ENCODE measurements at places on chromosomes 7 and 10.

DNA sequence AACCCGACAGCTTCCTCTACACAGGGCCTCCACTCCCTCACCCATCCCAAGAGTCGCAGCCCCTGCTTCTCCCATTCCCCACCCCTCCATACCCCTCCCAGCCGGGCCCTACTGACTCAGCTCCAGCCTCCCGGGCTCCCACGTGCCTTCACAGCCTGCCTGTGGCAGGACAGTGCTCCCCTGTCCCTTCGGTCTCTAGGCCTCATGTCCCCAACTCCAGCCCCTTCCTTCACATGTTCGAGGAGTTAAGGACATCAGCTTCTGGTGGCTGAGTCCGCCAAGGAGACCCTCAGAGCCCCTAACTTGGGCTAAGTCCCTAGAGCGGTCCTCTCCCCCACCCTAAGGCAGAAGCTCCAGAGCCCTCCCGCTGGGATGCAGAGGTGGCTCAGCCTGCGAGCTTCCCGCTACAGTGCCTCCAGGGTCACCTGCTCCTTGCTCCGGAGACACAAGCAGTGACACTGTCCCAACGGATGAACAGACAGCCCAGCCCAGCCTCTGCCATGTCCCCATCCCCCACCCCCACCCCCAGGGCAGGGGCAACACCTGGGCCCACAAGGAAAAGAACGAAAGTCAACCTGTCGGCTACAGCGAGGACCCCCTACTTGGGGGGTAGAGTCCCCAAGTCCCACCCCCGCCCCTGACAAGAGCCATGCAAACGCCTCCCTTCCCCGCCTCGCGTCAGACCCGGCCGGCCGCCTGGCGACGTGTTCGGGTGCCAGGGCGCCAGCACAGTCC lies 716 bp downstream of the SMARCD3 start:
- DNase-seq, result no peak

DNA sequence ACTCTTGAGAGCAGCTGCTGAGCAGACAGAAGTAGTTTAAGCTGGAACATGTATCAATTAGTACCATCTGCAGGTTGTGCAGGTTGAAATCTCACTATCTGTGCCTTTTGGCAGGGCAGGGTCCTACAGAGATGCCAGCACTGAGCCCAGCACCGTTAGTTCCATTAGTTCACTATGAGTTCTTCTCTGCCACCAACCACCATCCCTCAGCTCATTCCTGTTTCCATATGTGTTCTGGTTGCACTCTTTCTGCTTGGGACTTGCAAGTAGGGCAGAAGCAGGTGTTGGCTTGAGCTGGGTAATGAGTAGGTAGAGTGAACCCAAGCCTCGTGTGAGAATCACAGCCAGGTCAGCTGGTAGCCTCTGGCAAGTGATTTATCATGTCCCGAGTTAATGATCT lies 2.8 kb downstream of the SMO start:
- DNase-seq, result no peak

DNA sequence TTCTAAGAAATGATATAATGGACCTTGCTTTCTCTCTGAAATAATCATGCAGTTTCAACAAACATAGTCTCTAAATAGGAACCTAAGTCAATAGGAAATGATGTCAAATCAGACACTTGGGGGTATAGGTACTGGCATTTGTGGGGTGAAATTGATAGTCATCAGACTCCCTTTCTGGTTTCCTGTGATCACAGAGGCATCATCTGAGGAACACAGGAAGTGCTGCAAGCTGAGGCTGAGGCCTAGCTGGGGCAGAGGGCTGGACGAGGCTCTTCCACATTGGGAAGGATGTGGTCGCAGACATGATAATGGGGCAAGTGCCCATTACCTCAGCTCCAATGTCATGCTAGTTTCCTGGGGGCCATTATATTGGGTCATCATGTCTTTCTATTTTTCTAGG lies 33.5 kb upstream of the TARP start:
- no peak for DNase-seq

- DNase-seq, result no peak
Observed at GRCh38 chr10:11879387-11880094, 56.4 kb downstream of the PROSER2 start.

GRCh38 chr7:113809581-113809980 lies 109.2 kb downstream of the PPP1R3A start:
- DNase-seq, result peak; percentile 86

GRCh38 chr10:96618653-96619052 lies 31.8 kb upstream of the TM9SF3 start:
- peak; percentile 54 for DNase-seq

DNA sequence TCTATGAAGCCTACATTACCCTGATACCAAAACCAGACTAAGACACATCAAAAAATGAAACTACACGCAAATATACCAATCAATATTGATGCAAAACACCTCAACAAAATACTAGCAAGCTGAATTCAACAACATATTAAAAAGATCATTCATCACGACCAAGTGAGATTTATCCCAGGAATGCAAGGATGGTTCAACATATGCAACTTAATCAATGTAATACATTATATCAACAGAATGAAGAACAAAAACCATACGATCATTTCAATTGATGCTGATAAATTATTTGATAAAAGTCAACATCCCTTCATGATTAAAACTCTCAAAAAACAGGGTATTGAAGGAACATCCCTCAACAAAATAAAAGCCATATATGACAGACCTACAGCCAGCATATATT lies 5.7 kb downstream of the CLEC5A start:
- no peak for DNase-seq

DNA sequence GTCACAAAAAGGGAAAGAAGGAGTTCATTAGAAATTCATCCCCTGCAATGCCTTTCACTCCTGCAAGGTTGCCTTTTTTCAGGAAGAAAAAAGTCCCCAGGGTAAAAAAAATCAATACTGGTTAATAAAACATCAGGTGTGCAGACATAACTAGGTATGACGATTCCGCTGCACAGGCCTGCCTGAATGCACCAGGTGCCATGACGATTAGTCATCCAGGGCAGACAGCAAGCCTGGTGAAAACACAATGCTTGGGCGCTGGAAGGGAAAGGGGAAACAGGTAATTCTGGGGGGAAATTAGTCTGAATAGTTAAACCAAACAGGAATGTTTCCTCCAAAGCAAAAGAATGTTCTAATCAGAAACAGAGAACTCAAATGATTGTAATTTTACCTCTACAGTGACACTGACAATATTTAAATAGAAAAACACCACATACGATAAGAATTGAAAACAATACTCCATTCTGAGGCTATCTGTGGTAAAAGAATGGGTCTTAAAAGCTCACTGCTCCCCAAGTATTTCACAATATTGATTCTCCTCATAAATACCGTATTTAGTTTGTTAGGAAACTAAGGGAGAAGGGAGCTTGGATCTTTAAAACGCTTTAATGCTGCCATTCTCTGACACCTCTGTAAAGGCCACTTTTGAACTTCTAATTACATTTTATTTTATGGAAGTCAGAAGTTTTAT lies 45.2 kb downstream of the VPS41 start:
- DNase-seq, result no peak

DNA sequence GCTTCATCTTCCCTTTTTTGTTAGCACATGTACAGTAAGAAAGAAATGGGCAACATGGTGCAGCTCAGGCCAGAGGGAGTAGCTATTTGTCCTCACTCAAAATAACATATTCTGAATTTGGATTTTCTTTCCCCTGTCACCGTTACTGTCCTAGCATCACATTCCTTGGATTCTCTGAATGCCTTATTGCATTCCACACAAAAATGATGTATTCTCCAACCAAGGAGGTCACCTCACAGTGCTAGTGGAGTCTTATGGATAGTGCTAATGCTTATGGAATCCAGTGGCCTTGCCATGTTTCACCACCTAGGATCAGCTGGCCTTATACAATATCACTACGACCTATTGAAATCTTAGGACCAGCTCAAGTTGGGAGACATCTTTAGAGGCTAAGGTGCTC lies 7.2 kb downstream of the PRSS58 start:
- DNase-seq, result peak; percentile 2

DNA sequence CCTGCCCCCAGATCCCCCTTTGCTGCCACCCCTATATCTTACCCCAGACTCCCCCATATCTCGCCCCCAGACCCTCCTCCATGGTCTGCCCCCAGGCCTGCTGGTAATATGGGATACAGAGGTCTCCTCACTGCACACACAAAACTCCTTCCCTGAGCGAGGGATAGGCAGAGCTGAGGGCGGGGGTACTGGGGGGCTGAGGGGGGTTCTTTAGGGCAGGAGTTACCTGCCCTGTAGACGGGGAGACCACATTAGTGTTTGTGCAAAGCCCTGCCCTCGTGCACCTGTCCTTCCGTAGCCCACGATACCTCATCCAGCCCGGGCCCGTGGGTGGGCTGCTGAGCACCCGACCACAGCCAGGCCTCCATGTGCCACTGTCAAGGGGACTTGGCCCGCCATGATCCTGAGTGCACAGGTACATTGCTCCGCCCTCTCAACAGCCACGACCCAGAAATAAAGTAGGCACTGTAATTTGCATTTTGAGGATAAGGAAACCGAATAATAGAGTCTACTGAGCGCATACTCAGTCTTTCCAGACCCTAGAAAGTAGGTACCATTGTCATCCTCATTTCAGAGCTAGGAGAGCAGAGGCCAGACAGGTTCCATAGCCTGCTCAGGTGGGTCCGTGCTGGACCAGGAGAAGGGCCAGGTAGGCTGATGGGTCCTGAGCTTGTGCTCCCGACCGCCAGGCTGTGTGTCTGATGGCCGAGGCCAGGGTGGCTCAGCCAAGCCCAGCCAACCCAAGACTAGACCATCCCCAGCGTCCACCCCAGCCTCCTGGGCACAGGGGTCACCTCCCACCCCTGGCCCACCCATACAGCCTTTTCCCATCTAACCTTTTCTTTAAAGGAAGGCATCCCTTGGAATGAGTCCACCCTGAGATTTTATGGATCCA lies 115.2 kb downstream of the LHPP start:
- no peak for DNase-seq

GRCh38 chr10:62380016-62380415 lies 5.8 kb downstream of the ZNF365 start:
- DNase-seq, result peak; percentile 55

GRCh38 chr10:103826885-103827284 lies 28.5 kb downstream of the SH3PXD2A start:
- no peak for DNase-seq

DNA sequence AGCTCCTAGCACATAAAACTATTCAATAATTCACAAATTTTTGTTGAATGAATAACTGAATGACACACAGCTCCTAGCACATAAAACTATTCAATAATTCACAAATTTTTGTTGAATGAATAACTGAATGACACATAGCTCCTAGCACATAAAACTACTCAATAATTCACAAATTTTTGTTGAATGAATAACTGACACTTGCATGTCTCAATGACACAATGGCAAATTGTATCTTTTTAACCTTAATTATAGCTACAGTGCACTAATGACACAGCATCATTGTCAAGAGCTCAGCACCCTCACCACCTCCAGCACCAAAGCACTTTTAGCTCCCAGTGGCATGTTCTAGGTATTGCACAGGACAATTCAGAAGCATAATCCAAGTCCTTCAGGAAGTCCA lies 131.6 kb downstream of the PDE1C start:
- DNase-seq, result no peak

DNA sequence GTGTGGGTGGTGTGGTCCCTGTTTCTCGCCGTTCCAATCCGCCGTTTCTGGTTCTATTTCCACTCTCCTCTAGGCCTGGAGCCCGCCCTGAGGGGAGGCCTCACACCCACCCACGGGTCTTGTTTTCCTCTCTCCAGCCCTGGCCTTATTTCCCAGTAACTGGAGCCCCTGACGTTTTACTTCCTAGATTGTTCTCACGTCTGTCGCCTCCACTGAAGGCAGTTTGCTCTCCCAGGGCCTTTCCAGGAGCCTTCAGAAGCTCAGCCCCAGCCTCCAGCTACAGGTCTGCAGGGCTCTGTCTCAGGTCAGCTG lies 30.6 kb downstream of the CFAP46 start:
- DNase-seq, result peak; percentile 5

- no peak for DNase-seq
Observed at GRCh38 chr7:12434012-12434642, 30.5 kb upstream of the VWDE start.
